Natural killer cell (primary cell): ENCODE measurements at places on chromosomes 1 and 21. TPM values are rescaled to one million over a fixed set of nuclear protein-coding genes. Genes with fewer than 3 reads are reported as not detected.

Gene DCDC2B
- not detected for total RNA-seq

Gene EPHB2
- total RNA-seq: 0.14 TPM

GRCh38 chr1:236953151-236953700 lies 51.0 kb downstream of the MT1HL1 start:
- no peaks in the 10 kb centered on the region for H3K36me3 ChIP-seq
- no peaks in the 10 kb centered on the region for H3K27me3 ChIP-seq
- H3K4me1 ChIP-seq: no peaks in the 10 kb centered on the region

DNA sequence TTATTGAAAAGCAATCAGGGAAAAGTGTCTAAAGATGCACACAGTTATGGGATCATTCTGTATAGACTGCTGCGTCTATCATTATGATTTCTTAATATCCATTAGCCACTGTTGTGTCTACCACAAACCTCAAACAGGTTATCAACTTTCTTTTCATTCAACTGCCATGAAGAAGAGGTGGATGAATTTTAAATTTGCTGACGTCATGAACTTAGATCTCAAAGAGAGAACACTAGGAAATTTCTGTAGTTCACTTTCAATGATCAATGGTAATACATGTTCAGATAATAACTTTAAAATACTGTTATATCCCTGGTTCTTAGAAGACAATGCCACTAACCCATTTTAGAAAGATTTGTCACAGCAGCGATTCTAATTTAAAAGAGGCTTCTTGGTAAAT lies 6.7 kb downstream of the PLA2G4A start:
- DNase-seq: no peak
- no peaks in the 10 kb centered on the region for H3K27me3 ChIP-seq
- no peak overlapping the region for H3K4me3 ChIP-seq

Gene VSIG8
- total RNA-seq: not detected

- no peak for DNase-seq
- no peaks in the 10 kb centered on the region for H3K36me3 ChIP-seq
- no peak overlapping the region for H3K27ac ChIP-seq
- no peak overlapping the region for H3K4me3 ChIP-seq
- no peaks in the 10 kb centered on the region for H3K27me3 ChIP-seq
- H3K4me1 ChIP-seq: no peaks in the 10 kb centered on the region
Observed at GRCh38 chr1:191929383-191929782, 228.9 kb upstream of the RGS18 start.

DNA sequence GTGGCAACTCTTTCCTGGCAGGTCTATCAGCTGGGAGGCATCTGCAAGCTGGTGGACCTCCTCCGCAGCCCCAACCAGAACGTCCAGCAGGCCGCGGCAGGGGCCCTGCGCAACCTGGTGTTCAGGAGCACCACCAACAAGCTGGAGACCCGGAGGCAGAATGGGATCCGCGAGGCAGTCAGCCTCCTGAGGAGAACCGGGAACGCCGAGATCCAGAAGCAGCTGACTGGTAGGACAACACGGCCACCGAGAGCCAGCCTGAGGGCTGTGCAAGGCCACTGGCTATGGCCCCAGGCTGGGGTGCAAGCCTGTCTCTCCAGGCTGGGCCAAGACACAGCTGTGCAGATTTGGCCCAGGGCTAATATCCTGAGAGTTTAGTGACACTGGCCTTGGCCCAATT lies 34.2 kb downstream of the PKP1 start:
- H3K27me3 ChIP-seq: no peaks in the 10 kb centered on the region
- DNase-seq: no peak
- H3K36me3 ChIP-seq: no peaks in the 10 kb centered on the region
- H3K27ac ChIP-seq: no peak overlapping the region
- no peak overlapping the region for H3K4me3 ChIP-seq
- H3K4me1 ChIP-seq: no peaks in the 10 kb centered on the region

DNA sequence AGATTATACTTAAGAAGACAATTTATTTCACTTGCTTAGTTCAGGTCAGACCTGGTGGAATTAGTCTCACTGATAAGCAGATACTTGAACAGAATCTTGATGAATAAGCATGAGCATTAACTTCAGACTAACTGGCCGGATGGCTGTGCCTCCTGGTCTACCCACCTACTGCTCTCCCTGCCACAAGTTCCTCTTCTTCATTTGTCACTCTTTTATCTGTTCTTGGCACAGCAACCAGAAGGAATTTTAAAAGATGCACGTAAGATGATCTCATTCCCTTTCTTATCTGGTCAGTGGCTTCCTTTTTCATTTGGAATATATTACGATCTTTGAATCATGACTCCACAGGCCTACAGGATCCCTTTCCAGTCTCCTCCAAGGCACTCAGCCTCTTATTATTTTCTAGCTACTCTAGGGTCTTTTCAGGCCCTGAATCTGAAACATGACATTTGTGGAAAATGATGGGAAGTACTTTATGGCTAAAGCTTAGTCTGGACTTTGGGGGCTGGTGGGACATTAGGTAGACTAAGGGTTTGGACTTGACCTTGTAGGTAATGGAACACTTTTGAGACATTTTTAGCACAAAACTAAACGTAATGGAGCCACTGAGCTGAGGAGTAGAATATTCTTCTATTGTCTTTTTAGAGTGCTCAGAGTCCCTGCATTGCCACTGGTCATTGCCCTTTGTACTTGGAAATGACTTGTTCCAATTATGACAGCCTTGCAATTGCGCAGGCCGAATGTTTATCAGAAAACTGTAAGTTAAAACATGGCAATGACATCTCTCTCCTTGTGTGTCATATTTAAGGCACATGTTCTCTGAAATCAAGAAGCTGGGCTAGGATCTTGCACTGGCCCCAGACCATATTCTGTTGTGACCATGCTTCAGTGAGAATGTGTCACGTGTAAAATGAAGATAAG lies 16.0 kb downstream of the ST6GALNAC3 start:
- no peak overlapping the region for H3K4me3 ChIP-seq
- no peaks in the 10 kb centered on the region for H3K36me3 ChIP-seq
- H3K27me3 ChIP-seq: no peaks in the 10 kb centered on the region
- H3K4me1 ChIP-seq: no peaks in the 10 kb centered on the region

Gene RGS7
- total RNA-seq: not detected

DNA sequence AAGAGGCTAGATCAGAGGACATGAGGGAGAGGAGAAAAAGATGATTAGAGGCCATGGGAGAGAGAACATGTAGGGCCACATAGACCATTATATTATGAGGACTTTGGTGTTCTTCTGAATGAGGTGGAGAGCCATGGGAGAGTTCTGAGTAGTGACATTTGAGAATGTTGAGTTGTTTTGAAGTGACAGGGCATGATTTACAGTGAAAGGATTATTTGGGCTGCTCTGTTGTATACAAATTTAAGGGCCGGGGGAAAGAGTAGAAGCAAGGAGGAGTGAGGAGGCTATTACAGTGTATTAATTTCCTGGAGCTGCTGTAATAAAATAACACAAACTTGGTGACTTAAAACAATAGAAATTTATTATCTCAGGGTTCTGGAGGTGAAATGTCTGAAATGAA lies 102.5 kb upstream of the RGS4 start:
- no peaks in the 10 kb centered on the region for H3K27me3 ChIP-seq
- no peak overlapping the region for H3K27ac ChIP-seq
- no peak for DNase-seq
- H3K4me1 ChIP-seq: no peaks in the 10 kb centered on the region
- H3K4me3 ChIP-seq: no peak overlapping the region

Gene S100A10
- 183 TPM for total RNA-seq

Gene RUNX3
- 630 TPM for total RNA-seq

- no peak for DNase-seq
- no peak overlapping the region for H3K27ac ChIP-seq
- H3K27me3 ChIP-seq: no peaks in the 10 kb centered on the region
- no peaks in the 10 kb centered on the region for H3K4me1 ChIP-seq
Observed at GRCh38 chr1:111280267-111280666, 10.4 kb upstream of the CHIA start.

- H3K4me3 ChIP-seq: peak overlapping the region; percentile 98
- H3K4me1 ChIP-seq: peaks cover 8% of the 10 kb centered on the region
- DNase-seq: peak; percentile 77
- peaks cover 2% of the 10 kb centered on the region for H3K36me3 ChIP-seq
Observed at GRCh38 chr1:113758631-113759332, 504 bp downstream of the PHTF1 start.

Gene EIF3I
- 107 TPM for total RNA-seq

GRCh38 chr1:109214695-109215623 lies 1.2 kb downstream of the SARS1 start:
- no peak for DNase-seq
- H3K27ac ChIP-seq: peak overlapping the region; percentile 59
- H3K4me3 ChIP-seq: peak overlapping the region; percentile 96
- H3K27me3 ChIP-seq: no peaks in the 10 kb centered on the region

DNA sequence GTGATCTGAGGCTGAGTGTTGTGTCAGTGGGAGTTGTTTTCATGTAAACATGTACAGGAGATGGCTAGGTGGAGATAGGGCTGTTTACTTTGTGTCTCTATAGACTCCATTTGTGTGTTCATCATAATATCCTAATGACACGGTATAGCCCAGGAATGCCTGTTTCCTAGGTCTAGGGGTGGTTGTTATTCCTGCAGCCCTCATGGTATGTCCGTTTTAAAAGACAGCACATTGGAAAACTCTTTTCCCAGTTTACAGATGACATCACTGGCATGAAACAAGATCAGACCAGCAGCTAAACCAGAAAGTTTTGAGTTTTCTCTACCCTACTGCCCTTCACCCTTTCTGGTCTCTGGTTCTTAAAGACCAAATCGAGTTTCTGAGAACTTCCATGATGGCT lies 227.3 kb upstream of the TMEM51 start:
- no peaks in the 10 kb centered on the region for H3K36me3 ChIP-seq
- no peak for DNase-seq
- peaks cover 10% of the 10 kb centered on the region for H3K4me1 ChIP-seq
- no peak overlapping the region for H3K27ac ChIP-seq
- H3K4me3 ChIP-seq: no peak overlapping the region

- H3K36me3 ChIP-seq: no peaks in the 10 kb centered on the region
- no peak overlapping the region for H3K4me3 ChIP-seq
- no peaks in the 10 kb centered on the region for H3K27me3 ChIP-seq
- no peaks in the 10 kb centered on the region for H3K4me1 ChIP-seq
Observed at GRCh38 chr1:216119600-216119999, 303.6 kb downstream of the USH2A start.

Gene CHIA
- not detected for total RNA-seq

GRCh38 chr1:217019475-217019874 lies 296.2 kb upstream of the ESRRG start:
- no peak for DNase-seq
- no peaks in the 10 kb centered on the region for H3K4me1 ChIP-seq
- H3K4me3 ChIP-seq: no peak overlapping the region
- H3K36me3 ChIP-seq: no peaks in the 10 kb centered on the region

Gene RGS8
- not detected for total RNA-seq

GRCh38 chr1:86105533-86105866 lies 51.1 kb downstream of the COL24A1 start:
- H3K27me3 ChIP-seq: no peaks in the 10 kb centered on the region
- H3K4me3 ChIP-seq: no peak overlapping the region

Gene AMPD1
- total RNA-seq: not detected

- peak overlapping the region; percentile 1 for H3K4me3 ChIP-seq
- peak overlapping the region; percentile 98 for H3K27ac ChIP-seq
- H3K27me3 ChIP-seq: no peaks in the 10 kb centered on the region
Observed at GRCh38 chr1:206580438-206581113, 31.7 kb downstream of the EIF2D start.

GRCh38 chr1:109543988-109544735 lies 4.3 kb upstream of the GNAI3 start:
- no peaks in the 10 kb centered on the region for H3K27me3 ChIP-seq
- no peak overlapping the region for H3K27ac ChIP-seq
- no peak for DNase-seq
- H3K4me3 ChIP-seq: no peak overlapping the region
- H3K4me1 ChIP-seq: peaks cover 5% of the 10 kb centered on the region
- no peaks in the 10 kb centered on the region for H3K36me3 ChIP-seq

Gene CELA3B
- not detected for total RNA-seq

Gene TFF2
- not detected for total RNA-seq

- no peak overlapping the region for H3K4me3 ChIP-seq
- DNase-seq: no peak
- H3K27ac ChIP-seq: no peak overlapping the region
- H3K27me3 ChIP-seq: no peaks in the 10 kb centered on the region
- H3K4me1 ChIP-seq: no peaks in the 10 kb centered on the region
Observed at GRCh38 chr1:112242470-112242869, 153.5 kb upstream of the CTTNBP2NL start.

GRCh38 chr1:181651276-181651675 lies 168.0 kb downstream of the CACNA1E start:
- no peak overlapping the region for H3K4me3 ChIP-seq
- H3K4me1 ChIP-seq: no peaks in the 10 kb centered on the region
- no peak for DNase-seq
- H3K27me3 ChIP-seq: no peaks in the 10 kb centered on the region

- DNase-seq: no peak
- H3K4me1 ChIP-seq: peaks cover 5% of the 10 kb centered on the region
- H3K4me3 ChIP-seq: no peak overlapping the region
- H3K27me3 ChIP-seq: no peaks in the 10 kb centered on the region
- H3K27ac ChIP-seq: no peak overlapping the region
Observed at GRCh38 chr1:32729254-32730046, 26.9 kb upstream of the SYNC start.

DNA sequence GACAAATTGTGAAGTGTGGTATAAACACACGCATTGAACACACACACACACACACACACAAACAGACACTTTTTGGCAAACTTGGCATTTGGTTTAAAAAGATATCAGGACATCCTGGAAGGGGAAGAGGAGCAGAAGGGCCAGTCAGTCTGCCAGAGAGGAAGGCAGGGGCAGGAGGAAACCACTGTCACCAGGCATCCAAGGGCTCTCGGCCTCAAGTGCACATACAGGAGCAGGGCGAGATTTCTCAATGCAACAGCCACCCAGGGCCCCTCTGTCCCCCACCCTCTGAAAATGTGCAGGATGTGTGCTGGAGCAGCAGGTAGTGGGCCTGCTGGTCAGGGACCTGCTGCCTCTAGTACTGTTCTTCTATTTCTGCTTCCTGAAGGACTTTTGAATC lies 71.2 kb downstream of the ABCA4 start:
- no peak for DNase-seq
- H3K4me1 ChIP-seq: peaks cover 6% of the 10 kb centered on the region
- H3K36me3 ChIP-seq: no peaks in the 10 kb centered on the region
- H3K27ac ChIP-seq: no peak overlapping the region

DNA sequence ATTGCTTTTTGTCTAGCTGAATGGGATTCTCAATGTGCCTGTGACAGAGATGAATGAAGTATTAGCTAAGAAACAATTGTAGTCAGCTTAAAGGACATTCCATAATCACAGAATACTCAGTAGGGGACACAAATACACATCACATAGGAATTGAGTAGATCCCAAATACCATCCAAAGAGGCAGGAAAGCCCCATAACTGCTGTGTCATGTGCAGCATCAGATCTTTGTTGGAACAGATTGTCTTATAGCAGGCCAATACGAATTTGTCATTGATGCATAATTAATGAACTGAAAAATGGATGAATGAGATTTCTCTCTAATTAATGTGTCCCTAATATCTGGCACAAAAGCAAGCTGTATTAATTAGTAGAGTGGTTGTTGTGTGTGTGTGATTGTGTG lies 82.3 kb upstream of the S1PR1 start:
- H3K27me3 ChIP-seq: no peaks in the 10 kb centered on the region
- no peaks in the 10 kb centered on the region for H3K36me3 ChIP-seq
- H3K4me1 ChIP-seq: no peaks in the 10 kb centered on the region

Gene GAS5
- total RNA-seq: 208 TPM
